ENCODE measurements at places on chromosomes 7 and 10.

- no peak for DNase-seq
Observed at GRCh38 chr7:112431803-112432202, 18.5 kb upstream of the IFRD1 start.

DNA sequence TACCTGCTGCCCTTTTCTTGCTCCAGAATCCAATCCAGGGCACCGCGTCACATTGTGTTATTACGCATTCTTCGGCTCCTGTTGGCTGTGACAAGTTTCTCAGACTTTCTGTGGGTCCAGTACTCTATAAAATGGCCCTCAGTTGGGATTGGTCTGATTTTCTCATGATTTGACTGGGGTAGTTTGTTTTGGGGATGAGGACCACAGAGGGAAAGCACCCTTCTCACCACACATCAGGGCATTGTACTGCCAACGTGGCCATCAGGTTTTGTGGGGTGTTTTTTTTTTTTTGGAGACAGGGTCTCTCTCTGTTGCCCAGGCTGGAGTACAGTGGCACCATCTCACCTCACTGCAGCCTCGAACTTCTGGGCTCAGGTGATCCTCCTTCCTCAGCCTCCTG, 17.0 kb upstream of the ORAI2 start:
- no peak for DNase-seq

DNA sequence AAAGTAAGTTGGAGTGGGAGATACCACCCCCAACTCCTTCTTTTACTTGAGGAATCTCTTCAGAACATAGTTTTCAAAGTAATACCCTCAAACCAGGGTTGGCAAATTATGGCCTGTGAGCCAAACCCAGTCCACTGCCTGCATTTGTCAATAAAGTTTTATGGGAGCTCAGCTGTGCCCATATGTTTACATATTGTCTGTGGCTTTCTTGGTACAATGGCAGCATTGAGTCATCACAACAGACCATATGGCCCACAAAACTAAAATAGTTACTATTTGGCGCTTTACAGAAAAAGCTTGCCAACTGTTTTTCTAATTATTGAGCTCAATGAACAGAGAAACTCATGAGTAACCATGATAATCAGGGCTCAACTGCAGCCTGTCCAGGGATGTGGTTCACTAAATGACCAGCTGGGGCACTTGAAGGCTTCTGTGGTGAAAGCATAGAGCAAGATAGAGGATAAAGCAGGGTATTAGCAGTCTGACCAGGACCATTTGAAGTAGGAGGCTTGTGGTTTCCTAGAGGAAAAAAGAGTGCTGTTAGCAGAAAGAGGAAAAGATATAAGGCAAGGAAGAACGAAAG, 196.0 kb upstream of the GRB10 start:
- DNase-seq: no peak

- DNase-seq: no peak
Observed at GRCh38 chr7:69822386-69822785, 224.1 kb downstream of the AUTS2 start.

DNA sequence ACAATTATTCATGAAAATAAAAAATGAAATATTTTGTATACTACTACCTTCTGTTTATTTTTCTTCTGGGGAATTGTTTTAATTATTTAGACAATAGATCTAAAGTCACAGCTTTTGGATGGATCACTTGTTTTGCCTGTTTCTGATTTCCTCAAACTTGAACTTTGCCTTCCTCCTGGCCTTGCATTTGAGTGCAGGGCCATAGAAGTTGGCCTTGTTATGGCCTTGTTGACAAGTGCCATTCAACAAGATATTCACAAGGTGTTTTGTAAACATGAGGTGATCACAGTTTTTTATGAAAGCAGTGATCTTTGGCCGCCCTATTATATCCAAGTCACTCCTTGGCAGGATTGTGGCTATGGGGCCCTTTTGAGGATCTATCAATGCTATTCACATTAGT, 4.6 kb downstream of the ZNF22 start:
- DNase-seq: no peak

DNA sequence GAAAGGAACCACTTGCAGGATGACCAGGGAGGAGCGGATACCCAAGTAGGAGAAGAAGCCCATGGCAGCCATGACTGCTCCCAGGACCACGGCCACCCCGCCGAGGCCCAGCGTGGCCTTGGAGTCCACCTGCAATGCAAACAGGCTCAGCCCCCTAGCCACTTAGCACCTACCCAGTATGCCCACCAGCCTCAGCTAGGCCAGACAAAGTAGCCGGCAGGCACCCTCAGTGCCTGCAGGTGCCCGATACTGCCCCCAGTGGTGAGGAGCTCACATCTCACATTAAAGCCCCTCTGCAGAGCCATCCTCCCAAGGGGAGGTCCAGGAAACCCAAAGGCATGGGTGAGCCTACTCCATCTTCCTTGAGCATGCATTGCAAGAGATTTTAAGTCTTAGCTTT, 6.6 kb downstream of the NPC1L1 start:
- peak; percentile 73 for DNase-seq

DNA sequence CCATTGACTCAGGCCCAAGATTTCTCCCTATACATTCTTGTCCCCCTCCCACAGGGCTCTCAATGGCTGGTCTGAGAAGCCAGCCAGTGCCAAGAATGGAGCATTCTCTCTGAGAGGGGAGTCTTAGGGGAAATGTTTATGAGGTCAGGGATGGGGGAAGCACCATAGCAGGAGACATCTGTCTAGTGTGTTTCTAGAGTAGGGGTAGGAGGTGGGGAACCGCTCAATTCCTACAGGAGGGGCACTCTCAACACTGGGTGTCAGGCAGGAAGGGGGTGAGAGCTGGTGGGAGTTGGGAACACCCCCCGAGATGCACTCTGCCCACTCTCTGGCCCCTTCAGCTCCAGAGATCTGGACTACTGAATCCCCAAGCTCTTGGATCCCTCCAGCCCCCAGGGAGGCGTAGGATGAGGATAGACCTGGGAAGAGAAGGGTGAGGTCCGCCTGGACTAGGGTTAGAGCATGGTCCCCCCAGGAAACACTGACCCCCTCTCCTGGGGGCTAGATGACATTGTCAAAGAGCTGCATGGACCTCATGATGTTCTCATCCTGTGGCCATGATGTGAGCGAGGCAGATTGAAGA, 8.7 kb upstream of the OGA start:
- DNase-seq: no peak

GRCh38 chr10:103759100-103759781, 96.1 kb downstream of the SH3PXD2A start:
- DNase-seq: peak; percentile 44

DNA sequence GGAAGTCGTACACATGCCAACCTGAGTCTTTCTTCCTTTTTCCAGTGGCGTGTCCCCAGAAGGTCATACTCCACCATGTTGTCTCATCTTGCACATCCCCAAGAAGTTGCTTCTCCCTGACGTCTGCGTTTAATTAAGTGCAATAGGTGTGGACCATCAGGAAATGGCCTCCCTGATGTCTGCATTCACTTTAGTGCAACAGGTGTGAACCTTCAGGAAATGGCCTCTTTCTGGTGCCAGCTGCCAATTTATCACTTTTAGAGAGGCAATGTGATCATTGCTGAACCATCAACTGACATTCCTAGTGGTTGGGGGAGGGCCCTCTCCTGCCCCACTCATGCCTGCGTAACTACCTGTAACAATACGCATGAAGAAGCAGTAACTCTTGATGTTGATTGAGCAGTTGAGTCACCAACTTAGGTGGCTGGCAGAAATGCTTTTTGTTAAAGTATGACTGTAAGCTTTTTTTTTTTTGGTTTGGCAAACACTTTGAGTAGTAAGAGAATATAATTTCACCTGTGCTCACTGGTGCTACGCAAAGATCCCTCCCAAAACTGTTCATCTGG, 25.8 kb downstream of the SCIN start:
- no peak for DNase-seq

GRCh38 chr7:17038160-17038782, 156.5 kb upstream of the AGR3 start:
- DNase-seq: no peak

GRCh38 chr10:35578618-35578956, 26.6 kb upstream of the GJD4 start:
- DNase-seq: no peak

GRCh38 chr10:70437721-70438120, 3.8 kb downstream of the NODAL start:
- DNase-seq: no peak

- peak; percentile 70 for DNase-seq
Observed at GRCh38 chr7:137592232-137592896, 248.8 kb upstream of the PTN start.

GRCh38 chr10:75070961-75071428, 40.5 kb upstream of the SAMD8 start:
- DNase-seq: no peak

- no peak for DNase-seq
Observed at GRCh38 chr7:100753750-100754149, 20.4 kb downstream of the ZAN start.
